Natural killer cell treated with Interleukin-12 subunit alpha and Interleukin-12 subunit beta and Interleukin-15 and Interleukin-18, amount 100 ng/mL, for 72 hours (primary cell): ENCODE measurements at places on chromosomes 6 and 20. TPM values are rescaled to one million over a fixed set of nuclear protein-coding genes. Genes with fewer than 3 reads are reported as not detected.

- H3K27ac ChIP-seq, result no peak overlapping the region
- peaks cover 6% of the 10 kb centered on the region for H3K27me3 ChIP-seq
These were observed 59.6 kb upstream of the EIF2S2 start for GRCh38 chr20:34171640-34172039.

DNA sequence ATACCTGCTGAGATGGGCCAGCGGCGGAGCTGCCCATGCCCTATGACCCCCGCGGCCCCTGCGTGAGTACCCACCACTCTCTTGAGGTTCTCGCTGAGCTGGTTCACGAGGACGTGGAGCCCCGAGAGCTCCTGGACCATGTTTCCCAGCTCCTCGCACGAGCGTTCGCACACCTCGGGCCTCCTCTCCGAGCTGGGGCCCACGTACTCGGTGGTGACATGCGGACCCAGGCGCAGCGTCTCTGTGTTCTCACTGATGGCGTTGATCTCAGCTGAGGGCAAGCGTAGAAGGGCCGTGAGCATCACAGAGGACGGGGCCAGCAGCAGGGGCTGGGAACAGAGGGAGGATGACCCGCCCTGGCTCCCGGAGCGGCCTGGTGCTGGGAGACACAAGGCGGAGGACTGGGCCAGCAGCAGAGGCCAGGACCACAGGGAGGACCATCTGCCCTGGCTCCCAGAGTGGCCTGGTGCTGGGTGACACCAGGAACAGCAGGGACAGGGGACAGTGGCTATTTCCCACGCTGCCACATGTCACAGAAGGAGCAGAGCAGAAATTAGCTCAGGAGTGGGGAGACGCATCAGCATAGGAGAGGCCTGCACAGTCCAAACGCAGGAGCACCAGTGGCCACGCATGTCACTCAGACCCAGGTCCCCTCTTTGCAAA is 11.8 kb downstream of the THBS2 start:
- H3K4me1 ChIP-seq, result no peaks in the 10 kb centered on the region
- H3K36me3 ChIP-seq, result no peaks in the 10 kb centered on the region
- peaks cover 5% of the 10 kb centered on the region for H3K27me3 ChIP-seq

DNA sequence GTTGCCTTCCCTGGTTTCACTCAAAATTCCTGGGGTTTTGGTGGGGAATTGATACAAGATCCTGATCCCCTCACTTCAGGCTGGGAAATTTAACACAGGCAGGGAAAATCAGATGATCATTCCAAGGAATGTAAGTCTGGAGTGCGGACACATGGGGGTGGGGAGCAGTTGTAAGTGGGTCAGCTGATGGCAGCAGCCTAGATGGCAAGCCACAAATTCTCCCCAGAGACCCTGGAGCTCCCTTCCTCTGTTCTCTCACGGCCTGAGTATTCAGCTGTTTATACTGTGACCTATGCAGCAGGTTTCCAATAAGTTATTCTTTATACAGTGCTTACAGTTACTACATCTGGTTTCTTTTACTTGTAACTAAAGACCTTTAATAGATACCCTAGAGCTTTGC is 144.9 kb downstream of the SH3BGRL2 start:
- no peak overlapping the region for H3K4me3 ChIP-seq
- H3K4me1 ChIP-seq, result peaks cover 9% of the 10 kb centered on the region
- H3K27ac ChIP-seq, result no peak overlapping the region
- H3K27me3 ChIP-seq, result peaks cover 13% of the 10 kb centered on the region
- H3K36me3 ChIP-seq, result no peaks in the 10 kb centered on the region
- no peak for DNase-seq

DNA sequence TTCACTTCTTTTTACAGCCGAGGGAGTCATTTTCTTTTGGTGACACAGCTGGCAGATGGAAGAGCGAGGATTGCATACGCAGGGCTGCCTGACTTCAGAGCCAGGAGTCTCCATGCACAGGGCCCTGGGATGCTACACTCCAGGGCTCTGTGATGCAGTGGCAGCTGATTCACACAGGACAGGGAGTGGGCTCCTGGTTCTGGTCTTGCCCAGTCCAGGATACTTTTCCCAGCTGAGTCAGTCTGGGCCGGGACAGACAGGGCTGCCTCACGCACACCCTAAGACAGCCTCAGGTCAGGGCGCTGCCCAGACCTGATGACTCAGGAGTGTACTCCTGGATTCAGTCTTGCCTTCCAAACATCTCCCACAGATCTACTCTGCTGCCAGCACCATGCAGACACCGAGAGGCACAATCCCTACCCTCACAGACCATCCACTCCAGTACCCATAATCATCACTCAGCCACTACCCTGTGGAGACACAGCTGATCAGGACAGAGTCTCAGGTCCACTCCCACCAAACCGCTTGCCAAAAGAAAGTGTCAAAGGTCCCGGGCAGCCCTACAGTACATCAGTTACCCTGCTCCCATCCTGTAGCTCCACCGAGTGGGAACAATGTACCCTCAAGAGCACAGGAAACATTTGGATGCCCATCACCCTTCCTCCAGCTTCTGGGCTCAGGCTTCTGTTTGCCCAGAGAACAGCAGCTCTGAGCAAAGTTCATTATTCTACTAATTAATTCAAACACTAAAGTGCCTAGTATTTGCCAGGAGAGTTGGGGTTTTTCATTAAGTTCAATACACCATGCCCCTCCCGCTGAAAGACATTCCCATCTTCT is 11.5 kb downstream of the SDC4 start:
- H3K36me3 ChIP-seq, result no peaks in the 10 kb centered on the region
- no peak overlapping the region for H3K4me3 ChIP-seq
- H3K27ac ChIP-seq, result no peak overlapping the region
- no peaks in the 10 kb centered on the region for H3K27me3 ChIP-seq
- no peaks in the 10 kb centered on the region for H3K4me1 ChIP-seq

GRCh38 chr6:122374307-122374706 is 25.1 kb upstream of the HSF2 start:
- no peak for DNase-seq
- H3K4me3 ChIP-seq, result no peak overlapping the region
- H3K27me3 ChIP-seq, result peaks cover 24% of the 10 kb centered on the region

DNA sequence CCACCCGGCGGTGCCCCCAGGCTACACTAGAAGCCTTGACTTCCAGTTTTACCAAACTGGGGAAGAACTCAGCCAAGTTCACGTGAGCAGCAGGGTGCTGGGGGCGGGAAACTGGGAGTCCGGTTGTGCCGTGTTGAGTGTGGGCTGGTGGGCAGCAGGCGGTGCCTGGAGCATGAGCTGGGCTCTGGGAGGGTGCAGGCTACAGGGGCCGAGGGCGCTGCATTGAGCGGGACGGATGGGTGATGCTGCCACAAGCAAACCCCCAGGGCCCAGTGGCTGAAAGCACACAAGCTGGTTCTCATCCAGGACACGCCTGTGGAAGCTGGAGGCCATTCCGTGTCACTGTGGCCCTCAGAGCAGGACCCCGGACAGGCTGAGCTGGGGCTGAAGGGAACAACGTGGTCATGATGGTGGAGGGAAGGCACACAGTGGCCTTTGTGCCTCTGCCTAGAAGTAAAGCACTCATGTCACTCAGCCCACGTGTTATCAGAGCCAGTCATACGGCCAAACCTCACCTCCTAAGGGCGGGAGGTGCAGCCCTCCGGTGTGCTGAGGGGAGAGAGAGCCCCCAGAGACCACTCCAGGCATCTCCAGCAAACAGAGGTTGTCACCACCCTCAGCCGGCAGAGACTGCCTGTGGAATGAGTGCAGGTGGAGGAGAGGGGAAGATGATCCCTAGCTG is 29.5 kb downstream of the RBM38 start:
- H3K4me1 ChIP-seq, result peaks cover 14% of the 10 kb centered on the region
- no peak for DNase-seq
- H3K4me3 ChIP-seq, result no peak overlapping the region
- no peaks in the 10 kb centered on the region for H3K27me3 ChIP-seq
- no peaks in the 10 kb centered on the region for H3K36me3 ChIP-seq
- no peak overlapping the region for H3K27ac ChIP-seq

DNA sequence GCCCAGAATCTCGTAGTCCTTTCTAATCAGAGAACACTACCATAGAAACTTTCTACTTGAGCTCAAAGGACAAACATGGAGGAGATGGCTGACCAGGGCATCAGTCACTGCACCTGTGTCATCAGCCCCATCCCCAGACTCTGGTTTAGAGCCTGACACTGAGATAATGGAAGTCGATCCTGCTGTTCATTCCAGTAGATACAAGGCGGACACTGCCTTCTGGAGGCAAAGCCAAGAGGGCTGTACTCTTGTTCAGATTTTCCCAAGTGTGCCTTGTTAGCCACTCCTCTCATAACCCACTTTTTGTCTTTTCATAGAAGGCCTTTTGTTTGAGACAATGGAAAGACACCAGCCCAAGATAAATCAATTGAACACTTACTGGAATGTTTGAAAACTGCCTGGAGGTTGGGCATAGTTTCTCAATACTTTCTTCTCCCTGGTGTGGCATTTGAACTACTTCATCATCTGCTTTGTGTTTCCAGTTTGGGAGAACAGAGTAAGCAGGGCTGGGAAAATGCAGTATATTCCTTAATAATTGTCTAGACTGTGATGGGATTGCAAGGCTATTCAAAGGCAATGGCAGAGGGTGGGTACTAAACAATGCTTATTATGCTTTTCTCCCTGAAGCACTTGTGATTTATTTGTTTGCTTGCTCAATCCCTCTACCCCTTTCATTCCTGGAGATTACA is 99.7 kb downstream of the CLIC5 start:
- H3K4me1 ChIP-seq, result peaks cover 3% of the 10 kb centered on the region
- H3K27ac ChIP-seq, result no peak overlapping the region
- H3K27me3 ChIP-seq, result peaks cover 3% of the 10 kb centered on the region
- no peak overlapping the region for H3K4me3 ChIP-seq

SLC29A1 gene
- total RNA-seq, result 25.1 TPM
